ENCODE measurements at places on chromosomes 1 and 21.
A peak's percentile ranks its signal among the peaks of the same experiment; 100 is the strongest.

DNA sequence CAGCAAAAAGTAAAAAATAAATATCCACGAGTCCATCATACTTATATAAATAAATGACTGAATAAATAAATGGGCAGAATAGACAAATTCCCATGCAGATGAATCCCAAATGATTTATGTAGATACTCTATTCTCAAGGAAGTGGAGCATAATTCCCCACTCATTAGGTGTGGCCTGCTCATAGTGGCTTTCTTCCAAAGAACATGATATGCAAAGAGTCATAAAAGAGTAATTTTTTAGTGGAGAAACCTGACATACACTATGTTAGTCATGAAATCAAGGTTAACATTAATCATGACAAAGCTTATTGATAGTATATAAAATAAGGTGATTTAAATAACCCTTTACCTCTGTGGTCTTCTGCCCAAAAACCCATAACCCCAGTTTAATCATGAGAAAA, 298.9 kb downstream of the DPYD start:
- no peak for DNase-seq

DNA sequence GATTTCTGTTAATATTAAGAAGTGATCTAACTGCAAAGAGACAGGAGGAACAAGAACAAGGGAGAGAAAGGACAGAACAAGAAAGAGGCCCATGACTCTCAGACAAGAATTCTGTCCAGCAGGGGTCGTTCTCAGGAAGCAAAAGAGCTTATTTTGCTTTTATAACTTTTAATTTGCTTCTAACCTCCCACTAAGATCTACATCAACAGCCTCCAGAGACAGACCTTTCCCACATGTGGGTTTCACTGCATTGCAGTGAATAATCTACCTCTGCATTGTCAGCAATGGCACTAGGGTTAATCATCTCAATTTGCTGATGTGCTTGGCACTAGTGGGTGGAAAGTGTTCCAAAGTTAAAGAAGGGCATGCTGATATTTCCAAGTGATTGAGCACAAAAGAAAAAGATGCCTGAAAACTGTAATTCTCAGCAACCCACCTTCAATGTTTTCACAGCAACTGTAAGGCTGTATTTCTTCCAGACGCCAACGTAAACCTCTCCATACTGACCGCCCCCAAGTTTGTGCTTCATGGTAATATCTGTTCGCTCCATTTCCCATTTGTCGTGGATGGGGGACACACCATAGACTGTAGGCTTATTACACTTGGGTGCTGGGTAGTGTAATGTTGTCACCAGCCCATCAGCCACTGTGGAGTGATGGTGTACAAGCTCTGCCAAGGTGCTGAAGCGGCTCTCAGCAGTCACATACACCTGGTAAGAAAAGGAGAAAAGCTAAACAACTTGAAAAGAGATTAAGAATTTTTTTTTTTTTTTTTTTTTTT, 39.5 kb downstream of the TOR3A start:
- DNase-seq: no peak

GRCh38 chr21:45846373-45847160, 135.0 kb upstream of the COL6A1 start:
- DNase-seq: peak; percentile 16

DNA sequence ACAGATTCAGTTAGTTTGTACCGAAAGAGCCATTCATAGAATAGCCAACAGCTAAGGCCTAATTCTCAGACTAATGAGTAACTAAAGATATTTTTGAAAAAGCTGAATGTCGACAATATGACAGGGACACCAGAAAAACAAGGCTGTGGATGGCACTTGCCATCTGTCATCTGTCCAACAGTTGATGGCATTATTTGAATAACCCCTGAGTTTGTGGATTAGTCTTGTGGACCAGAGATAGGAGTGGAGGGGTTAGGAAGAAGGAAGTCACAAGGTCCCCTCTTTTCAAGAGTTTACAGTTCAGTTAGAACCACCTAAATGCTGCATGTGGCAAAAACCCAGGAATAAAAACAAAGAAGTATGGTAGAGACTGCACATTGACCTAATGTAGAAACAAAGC, 356.5 kb upstream of the DUSP10 start:
- DNase-seq: no peak

DNA sequence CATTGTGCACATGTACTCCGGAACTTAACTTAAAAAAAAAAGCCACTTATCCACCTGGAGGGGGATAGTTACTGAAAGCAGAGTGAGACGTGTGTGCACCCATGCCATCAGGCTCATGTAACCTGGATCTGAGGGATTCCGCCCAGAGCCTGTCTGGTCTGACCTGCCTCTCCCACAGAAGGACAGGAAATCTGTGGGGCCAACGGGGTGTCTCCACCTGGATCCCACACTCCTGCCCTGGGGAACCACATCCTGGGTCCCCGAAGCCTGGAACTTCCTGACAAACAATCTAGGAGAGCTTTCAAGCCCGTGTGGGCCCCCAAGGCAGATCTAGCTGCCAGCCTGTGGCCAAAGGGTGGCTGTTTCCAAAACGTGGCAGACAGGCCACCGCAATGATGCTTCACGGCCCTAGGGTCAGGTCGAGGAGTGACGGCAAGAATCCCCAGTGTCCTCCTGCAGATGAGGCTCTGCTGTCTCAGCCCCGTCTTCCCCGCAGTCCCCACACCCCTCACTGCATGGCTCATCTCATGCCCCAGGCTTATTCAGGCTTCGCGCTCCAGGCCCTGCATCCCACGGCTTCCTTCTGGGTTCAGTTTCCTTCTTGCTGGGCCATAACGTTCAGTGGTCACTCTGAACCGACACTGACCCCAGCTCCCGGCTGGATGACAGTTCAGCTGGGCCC, 21.0 kb upstream of the PCBP3 start:
- no peak for DNase-seq

DNA sequence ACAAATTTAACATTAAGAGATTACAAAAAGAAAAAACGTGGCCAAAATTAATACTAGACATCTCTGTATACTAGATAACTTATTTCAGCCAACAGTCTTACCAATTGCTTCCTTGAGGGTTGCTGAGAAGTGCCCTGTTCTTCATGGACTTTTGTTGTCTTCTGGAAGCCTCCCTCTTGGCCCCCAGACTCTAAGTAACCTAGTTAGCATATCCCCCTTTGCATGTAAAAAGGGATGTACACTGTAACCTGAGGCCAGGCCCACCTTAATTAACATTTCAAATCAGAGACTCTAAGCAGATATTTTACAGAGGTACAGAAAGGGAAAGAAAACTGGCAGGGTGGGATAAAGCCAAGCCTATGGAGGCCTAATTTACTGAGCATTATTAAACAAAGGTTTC, 1047.3 kb downstream of the ADGRL2 start:
- DNase-seq: no peak

GRCh38 chr21:38916214-38916964, 110.7 kb downstream of the ETS2 start:
- DNase-seq: no peak

GRCh38 chr1:101238031-101238628, 1.3 kb downstream of the S1PR1 start:
- no peak for DNase-seq

GRCh38 chr21:34613679-34614627, 960 bp downstream of the RCAN1 start:
- DNase-seq: no peak

GRCh38 chr1:179206812-179207211, 22.7 kb downstream of the ABL2 start:
- no peak for DNase-seq

GRCh38 chr1:228445490-228445842, 28.8 kb upstream of the TRIM17 start:
- no peak for DNase-seq

GRCh38 chr1:153397051-153397923, 6.4 kb upstream of the S100A8 start:
- DNase-seq: no peak

GRCh38 chr21:44730951-44731579, 19.7 kb upstream of the TSPEAR start:
- no peak for DNase-seq

GRCh38 chr1:236143104-236143948, 987 bp downstream of the GPR137B start:
- DNase-seq: no peak

DNA sequence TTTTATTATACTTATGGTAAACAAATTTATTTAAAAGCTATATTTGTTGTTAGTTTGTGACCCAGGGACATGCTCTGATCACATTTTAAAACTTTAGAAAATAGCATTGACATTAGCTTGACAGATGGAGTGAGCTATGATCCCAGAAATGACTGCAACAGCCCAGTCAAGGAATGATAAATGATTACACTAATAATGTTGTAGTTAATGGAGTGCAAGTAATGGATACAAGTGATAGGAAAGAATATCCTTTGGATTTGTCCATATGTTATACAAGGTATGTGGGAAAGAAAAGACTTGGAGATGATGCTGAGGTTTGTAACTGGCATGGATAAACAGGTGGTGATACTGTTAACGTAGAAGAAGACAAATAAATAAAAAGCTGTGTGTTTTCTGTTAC, 1908.7 kb downstream of the MRPL39 start:
- no peak for DNase-seq

DNA sequence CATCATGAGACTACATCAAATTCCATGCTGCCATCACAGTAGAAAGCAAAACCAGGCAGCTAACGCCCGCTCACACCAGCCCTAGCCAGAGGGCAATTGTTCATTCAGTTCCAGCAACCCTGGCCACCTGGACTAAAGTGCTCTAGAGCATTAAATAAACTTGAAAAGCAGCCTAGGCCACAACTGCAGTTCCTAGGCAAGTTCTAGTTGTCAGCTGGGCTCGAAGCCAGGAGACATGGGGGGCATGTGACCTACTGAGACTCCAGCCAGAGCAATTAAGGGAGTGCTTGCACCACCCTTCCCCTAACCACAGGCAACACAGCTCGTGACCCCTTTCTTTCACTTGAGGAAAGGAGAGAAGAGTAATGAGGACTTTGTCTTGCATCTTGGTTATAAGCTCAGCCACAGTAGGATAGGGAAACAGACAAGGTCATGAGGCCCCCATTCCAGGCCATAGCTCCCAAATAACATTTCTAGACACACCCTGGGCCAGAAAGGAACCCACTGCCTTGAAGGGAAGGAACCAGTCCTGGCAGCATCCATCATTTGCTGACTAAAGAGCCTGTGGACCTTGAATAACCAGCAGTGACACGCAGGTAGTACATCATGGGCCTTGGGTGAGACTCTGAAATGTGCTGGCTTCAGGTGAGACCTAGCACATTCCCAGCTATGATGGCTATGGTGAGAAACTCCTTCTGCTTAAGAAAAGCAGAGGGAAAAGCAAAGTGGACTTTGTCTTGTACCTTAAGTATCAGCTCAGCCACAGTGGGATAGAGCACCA, 77.0 kb downstream of the ZZZ3 start:
- DNase-seq: no peak

GRCh38 chr1:41378999-41379737, 17.9 kb downstream of the FOXO6 start:
- no peak for DNase-seq

GRCh38 chr1:21569820-21570527, 60.8 kb downstream of the ALPL start:
- no peak for DNase-seq

- DNase-seq: no peak
Measured at GRCh38 chr1:24659993-24660665, 17.0 kb downstream of the SRRM1 start.

DNA sequence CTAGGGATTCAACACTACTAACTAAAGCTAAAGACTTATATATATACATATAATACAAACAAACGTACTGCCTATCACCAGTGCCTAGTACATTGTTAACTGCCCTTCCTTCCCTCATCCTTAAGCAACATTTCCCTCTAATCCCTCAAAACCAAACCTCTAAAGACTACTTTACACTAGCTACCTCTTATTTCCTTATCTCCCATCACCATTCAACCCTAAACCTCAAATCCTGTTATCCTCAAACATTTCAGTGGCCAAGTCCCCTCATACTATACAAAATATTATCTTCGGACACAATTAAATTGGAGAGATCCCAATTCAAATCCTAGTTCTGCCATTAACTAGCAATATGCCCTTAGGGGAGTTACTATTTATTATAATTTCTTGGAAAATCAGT, 3.7 kb downstream of the SCAF4 start:
- DNase-seq: no peak

DNA sequence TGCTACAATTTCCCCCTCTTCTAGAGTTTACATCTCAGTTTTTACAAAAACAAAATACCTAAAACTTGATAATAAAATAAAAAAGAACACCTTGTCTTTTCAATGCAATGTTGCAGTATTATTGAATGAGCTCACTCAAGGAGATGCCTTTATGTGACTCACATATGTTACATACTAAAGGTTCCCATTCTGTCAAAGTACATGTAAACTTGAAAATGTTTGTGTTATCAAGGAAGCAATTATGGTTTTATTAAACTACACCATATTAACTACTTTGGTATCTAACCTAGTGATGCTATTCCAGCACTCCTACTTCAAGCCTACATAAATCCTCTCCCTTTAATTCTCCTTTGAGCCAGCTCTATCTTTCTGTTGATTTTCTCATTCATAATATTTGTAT, 658.3 kb downstream of the PTPRC start:
- DNase-seq: no peak

- no peak for DNase-seq
Measured at GRCh38 chr1:36094621-36095061, 5.9 kb downstream of the ADPRS start.

DNA sequence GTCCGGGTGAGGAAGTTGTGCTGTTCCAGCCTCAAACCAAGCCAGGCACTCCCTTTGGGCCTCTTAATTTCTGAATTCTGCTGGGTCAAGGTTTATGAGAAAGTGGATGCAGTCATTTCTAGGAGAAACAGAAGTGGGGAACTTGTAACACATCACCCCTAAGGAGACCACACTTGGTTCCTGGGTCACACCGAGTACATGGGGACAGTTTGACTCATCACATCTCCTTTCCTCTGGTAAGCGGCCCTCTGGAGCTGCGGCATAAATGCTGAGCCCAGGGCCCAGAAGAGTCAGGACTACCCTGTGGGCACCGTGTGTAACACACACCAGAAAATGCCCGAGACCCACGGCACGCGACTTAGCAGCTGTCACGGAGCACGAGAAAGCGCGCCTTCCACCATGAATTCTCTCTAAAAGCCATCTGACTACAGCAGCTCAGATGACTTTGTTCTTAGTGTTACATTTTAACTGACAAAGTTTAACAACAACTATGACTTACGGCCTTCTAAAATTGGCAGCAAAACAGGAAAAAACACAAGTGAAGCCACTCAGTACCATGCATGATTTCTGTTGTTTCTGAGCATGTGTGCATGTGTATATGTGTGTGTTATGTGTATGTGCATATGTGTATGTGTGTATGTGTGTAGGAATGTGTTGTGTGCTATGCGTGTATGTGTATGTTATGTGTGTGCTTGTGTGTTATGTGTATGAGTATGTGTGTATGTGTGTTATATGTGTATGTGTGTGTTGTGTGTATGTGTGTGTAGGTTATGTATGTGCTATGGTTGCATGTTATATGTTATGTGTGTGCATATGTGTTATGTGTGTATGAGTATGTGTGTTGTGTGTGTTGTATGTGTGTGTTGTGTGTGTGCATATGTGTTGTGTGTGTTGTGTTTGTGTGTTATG, 50.8 kb downstream of the TOMM20 start:
- no peak for DNase-seq

DNA sequence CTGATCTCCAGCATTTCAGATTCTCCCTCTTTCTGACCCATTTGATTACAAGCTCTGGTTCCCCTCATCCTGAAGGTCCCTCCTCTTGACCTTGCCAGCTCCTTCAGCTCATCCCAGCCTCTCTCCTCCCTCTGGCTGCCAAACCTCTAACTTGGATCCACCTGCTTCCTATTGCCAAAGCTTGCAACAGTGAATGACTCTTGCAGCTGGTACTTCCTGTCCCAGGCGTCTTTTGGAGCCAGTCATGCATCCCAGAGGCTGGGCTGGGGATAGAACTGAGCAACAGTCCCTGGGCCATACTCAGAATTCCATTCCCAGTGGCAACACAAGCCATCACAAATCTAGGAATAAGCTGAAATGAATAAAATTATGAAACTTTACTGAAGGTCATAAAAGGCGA, 27.7 kb upstream of the SPOCD1 start:
- DNase-seq: no peak
